ENCODE measurements at places on chromosomes 2 and 18.

DNA sequence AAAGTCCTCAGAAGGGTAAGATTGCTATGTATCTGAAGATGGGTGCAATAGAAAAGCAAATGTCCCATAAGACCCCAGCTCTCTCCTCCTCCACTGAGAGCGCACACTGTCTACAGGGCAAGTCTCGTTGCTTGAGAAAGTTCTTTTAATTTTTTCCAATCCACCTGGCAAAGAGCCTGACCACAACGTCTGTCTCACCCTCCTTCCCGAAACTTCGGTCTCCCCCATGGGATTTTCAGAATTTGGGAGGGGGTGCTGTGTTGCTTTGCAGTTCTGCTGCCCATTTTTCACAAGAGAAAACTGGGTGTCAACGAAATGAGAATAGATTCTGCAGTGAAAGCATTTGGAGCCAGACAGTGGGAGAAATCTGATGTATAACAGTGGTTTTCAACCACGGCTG is 40.4 kb downstream of the SERTAD2 start:
- DNase-seq: no peak

GRCh38 chr2:38248255-38248654 is 128.8 kb downstream of the ATL2 start:
- no peak for DNase-seq

DNA sequence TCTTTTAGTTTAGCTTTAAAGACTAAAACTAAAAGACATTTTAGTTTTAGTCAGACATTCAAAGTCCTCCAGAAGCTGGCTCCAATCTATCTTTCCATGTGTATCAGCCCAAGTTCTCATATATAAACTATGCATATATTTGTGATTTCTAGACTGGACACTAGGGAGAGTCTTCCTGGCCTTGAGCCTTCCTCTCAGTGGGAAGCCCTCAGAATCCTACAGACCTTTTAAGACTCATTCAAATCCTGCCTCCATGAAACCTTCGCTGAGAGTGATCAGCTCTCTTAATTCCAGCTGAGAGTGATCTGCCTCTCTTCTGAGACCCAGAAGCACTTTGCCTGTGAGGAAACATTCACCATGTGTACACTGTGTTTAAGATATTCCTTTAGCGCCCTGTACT is 452.7 kb downstream of the TGIF1 start:
- DNase-seq: no peak

DNA sequence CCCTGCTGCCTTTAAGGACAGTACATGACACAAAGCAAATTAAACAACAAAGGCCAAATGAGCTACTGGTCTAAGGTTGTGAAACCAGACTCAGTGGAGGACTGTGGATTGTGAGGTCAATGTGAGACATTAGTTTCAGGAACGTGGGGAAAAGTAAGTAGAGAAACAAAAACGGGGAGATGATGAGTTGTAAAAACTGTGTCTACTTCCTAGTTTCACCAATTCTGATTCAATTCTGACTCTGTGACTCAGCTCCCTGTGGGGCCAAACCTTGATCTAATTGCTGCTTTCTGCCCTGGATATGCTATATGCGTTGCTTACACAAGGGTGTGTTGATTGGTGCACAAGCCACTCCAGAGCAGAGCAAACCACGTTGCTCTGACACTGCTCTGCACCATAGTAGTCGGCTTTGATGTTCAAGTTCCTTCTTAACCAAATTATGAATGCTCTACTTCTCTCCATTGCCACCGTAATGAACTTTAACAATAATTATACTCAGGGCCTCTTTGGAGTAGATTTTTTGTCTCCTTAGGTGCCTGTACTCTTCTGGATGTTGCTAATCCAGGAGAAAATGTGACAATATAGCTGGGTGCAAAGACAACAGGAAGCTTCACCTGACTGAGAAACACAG is 1640.1 kb upstream of the CELF4 start:
- no peak for DNase-seq

DNA sequence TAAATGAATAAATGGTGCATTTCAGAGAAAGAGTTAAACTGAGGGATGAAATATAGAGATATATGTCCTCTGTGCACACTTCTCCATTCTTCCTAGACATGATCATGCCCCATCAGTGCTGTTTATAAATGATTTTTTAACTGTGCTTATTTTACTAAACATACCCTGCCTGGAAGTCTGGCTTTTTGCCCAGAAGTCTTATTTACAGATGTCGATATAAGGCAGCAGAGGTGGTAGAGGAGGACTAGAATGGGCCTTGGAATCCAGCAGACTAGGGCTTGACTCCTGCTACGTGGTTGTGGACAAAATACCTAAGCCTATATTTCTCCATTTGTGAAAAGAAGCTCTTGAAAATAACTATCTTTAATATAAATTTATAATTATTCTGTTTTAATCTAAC is 355.5 kb downstream of the RAD51AP2 start:
- no peak for DNase-seq

GRCh38 chr2:17065536-17065935 is 399.9 kb upstream of the CYRIA start:
- no peak for DNase-seq

- DNase-seq: no peak
Measured at GRCh38 chr18:59554796-59555335, 142.4 kb downstream of the CCBE1 start.

DNA sequence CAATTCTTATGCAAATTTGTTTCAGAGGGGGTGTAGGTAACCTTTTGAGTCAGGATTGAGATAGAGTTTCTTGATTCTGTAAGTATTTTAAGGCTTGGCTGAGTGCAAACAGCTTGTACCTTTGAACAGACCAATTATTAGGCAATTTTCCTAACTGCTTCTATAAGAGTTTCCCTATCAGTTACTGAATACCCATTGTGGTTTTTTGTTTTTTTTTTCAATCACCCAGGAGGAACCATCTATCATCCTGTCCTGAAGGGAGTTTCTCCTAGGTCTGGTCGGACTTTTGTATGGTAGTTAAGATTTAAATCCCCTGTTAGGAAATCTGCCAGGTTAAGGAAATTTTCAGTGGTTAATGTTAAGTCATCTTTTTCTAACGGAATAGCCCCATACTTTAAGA is 319.4 kb upstream of the SLC39A10 start:
- DNase-seq: no peak

- no peak for DNase-seq
Measured at GRCh38 chr2:119599384-119599783, 55.1 kb downstream of the CFAP221 start.

DNA sequence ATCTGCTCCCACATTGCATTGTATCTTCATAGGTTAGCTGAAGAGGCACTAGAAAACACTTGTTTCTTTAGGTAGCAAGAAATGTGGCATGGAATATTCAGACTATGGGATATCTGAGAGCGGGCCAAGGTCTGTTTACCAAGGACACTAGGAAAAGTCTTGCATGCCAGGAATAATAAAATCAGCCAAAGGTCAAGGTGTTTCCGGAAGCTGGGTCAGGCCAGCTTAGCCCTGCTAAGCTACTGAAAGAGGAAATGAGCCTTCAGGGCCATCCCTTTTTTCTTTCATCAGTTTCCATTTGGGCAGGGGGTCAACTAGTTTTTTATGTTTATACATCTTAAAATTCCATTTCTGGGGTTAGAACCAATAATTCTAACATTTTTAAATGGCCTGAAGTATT is 101.1 kb downstream of the DPP4 start:
- no peak for DNase-seq

DNA sequence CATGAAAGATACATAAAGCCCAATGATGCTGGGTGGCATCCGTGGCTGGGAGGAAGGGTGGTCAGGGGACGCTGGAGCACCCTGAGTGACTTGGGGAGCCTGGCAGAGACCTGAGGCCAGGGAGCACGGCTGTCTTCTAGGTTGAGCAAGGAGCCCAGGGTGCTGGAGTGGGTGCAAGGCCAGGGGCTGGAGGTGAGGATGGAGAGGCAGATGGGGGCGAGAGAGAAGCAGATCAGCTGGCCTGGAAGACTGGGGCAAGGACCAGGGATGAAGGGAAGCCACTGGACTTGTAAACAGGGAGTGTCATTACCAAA is 52.2 kb downstream of the FAM178B start:
- no peak for DNase-seq

DNA sequence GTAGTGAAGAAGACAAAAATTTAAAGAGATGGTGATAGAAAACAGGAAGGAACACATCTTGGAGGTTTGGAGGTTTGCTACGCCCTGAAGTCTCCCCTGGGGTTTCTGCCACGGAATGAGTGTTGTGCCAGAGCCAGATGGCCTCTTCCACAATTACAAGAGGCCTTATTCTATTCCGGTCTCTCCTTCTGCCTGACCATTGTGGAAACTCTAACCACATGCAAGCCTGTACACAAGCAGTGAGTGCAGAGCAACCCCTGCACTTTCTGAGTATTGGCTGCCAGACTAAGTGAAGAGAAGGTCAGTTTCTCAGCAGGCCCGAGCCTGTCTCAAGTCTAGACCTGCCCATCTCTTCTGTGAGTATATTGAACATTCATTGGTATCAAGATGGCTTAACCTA is 22.7 kb upstream of the MYO1B start:
- no peak for DNase-seq

DNA sequence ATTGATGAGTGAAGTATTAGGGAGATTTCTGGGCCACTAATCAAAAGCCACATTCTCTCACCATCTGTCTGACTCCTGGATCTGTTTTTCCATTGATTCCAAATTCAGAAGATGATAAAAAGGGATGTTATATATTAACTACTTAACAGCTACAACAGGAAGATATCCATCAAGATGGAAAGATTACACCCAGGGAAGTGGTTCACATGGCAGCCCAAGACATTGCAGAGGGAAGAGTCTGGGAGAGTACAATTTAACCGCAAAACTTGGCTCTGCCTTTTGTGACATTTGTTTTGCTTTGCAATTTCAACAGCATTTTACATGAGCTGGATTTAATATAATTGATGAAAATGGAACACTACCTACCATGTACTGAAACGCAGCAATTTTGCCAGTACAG is 22.5 kb upstream of the TCF4 start:
- no peak for DNase-seq

DNA sequence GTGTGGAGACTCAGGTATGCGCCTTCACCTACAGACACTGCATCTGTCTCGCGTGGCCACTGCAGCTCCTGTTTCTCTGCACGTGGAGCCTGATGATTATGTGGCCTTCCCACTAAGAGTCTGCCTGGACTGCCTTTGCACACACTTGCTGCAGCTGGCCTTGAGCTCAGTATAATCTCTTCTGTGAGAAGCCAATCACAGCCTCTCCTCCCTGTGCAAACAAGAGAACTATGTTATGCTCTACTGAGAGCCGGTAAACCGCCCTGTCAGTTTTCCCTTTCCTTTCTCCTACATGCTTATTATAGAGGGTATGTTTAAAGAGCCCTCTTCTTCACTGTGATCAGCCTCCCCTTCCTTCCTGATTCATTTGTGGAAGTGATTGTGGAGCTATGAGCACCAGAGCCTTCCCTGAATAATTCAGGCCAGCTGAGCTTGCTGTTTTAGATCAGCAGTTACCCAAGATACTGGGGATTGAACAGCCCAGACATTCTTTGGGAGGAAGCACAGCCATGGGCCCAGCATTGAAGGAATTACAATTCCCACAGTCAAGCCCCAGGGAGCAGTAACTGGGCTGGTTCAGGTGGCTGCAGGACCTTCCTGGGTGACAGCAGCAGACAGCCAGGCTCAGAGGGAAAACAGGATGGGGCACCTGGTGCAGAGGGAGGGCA is 3.7 kb upstream of the TGFA start:
- DNase-seq: no peak

- DNase-seq: no peak
Measured at GRCh38 chr2:46988733-46989481, 73.3 kb upstream of the MCFD2 start.

- no peak for DNase-seq
Measured at GRCh38 chr18:12745095-12745795, 42.4 kb downstream of the PSMG2 start.

GRCh38 chr2:189609423-189609816 is 28.8 kb upstream of the SLC40A1 start:
- DNase-seq: no peak

DNA sequence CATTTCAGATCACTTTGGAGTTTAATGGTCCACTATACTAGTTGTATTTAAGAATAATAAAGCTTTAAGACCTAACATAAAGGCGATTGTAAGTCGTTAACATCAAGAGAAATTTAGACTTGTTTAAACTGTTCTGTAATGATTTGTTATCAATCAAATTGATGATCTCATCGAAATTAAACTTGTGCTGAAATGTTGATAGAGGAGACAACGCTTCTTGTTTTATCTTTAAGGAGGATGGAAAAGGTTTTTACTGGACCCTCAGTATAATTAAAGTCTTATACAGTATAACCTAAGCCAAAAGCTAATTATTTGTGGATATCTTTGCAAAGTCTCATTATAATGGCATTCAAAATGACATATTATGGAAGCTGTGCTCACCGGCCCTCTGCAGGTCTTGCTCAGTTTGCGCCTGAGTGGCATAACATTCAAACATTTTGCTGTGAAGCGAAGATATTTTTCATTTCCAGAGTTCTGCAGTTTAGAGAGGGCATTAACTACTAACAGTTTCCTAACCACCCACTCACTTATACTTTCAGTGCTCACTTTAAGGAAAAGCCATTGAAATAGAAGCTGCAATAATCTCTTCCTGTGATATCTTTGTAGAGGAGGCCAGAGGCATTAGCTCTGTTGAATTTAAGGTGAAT is 1.4 kb upstream of the SERTAD2 start:
- DNase-seq: no peak

- DNase-seq: no peak
Measured at GRCh38 chr2:167190053-167190452, 301.8 kb downstream of the XIRP2 start.

DNA sequence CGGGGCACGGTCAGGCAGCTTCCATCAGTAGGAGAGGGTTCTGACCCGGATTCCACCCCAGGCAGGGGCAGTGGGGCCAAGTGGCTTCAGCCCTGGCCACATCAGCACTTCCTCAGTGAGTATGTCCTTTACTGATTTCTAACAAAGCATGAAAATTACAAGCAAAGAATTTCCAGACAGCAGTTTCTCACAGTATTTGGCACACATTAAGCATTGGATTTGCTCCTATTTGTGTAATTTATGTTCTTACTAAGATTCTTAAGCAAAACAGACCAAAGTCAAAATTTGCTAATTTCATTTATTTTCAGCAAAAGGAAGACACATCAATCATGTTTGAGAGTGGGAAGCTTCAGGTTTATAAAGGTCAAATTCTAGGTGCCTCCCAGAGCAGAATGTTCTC is 73.3 kb upstream of the NFATC1 start:
- DNase-seq: no peak

DNA sequence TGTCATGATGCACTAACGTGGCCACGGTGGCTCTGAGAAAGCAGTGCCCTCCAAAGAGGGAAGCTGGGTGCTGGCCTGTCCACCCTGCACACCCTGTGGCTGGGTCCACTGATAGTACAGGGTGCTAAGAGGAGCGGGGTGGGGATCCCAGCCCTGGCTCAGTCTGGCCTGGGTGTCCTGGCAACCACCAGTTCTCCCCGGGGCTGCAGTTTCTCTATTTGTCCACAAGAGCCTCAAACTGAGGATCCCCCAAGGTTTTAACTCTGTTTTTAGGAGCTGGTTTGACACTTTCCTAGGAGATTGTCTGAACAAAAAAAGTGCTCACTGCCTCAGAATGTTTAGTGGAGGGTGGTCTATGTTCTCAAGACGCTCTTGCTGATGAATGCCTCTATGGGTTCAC is 29.0 kb downstream of the EDAR start:
- no peak for DNase-seq

- no peak for DNase-seq
Measured at GRCh38 chr2:240255811-240256703, 115.6 kb upstream of the OTOS start.
